ENCODE measurements at places on chromosomes 3 and 15.

GRCh38 chr15:68783226-68784058 lies 37.3 kb downstream of the ANP32A start:
- H3K36me3 ChIP-seq, result peaks cover 58% of the 10 kb centered on the region
- H3K27me3 ChIP-seq, result no peaks in the 10 kb centered on the region
- DNase-seq, result peak; percentile 59

DNA sequence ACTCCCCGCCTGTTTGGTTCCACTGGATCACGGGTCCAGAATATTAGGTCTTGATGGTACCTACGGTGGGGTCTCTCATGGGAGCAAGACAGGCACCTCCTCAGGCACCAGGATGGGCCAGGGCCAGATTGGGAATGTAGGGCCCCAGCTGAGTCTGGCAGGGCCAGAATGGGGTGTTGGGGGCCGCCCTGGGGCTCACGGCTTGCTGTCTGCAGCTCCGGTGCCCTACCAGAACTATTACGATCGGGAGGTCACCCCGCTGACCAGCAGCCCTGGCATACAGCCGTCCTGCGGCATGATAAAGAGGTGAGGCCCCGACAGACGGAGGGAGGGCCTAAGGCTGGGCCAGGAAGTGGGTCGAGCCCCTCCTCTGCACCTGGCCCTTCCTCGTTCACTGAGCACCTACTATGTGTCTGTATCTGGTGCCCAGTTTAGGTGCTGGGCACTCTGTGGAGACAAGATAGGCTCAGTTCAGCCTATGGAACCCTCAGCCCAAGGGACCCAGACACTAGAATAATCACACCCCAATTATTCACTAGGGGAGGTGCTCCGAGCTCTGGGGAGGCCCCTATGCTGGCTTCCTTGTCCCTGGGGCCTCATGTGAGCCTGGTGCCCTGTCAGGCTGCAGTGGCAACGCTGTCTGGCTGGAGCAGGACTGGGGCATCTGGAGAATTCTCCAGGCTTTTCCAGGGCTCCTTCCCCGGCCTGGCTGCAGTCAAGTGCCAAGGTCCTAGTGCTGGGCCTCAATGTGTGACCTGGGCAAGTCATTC lies 37.9 kb downstream of the PSTPIP1 start:
- no peak overlapping the region for H3K27ac ChIP-seq
- peaks cover 11% of the 10 kb centered on the region for H3K36me3 ChIP-seq
- peaks cover 25% of the 10 kb centered on the region for H3K27me3 ChIP-seq
- peaks cover 7% of the 10 kb centered on the region for H3K4me1 ChIP-seq
- no peak for DNase-seq

DNA sequence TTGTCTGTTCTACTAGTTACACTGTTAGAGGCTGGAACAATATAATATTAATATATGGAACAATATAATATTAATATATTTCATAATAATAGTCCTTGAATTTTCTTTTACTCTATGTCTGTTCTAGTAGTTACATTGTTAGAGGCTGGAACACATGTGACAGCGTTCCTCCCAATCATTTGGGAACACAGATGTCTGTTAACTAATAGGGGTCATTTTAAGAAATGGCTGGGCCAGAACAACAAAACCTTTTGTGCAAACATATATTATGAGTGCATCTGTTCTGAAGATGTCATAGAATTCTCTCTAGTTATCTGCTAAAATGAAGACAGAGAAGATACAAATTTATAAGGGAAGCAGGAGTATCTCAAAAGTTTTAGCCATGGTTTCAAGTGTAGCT lies 114.0 kb upstream of the PDZRN3 start:
- no peaks in the 10 kb centered on the region for H3K36me3 ChIP-seq
- H3K27me3 ChIP-seq, result no peaks in the 10 kb centered on the region
- H3K4me1 ChIP-seq, result peaks cover 6% of the 10 kb centered on the region
- no peak overlapping the region for H3K4me3 ChIP-seq
- H3K27ac ChIP-seq, result no peak overlapping the region

DNA sequence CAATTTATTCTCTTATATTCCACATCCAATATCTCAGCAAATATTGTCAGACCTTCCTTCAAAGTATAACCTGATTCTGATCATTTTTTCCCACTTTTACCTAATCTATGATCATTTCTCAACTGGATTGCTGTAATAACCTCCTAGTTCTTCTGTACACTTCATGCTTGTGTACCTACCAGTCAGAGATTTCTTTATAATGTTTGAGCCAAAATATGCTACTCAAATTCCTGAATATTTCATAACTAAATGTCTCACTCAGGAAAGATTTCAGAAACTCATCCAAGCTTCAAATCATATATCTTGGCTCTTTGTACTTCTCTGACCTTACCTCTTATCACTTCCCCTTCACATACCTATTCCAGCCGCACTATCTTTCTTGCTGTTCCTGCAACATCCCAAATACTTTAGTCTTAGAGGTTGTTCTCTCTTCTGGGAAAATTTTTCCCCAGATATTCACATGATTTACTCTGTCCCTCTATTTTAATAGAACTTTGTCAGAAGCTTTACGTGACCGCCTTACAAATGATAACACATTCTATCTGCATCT lies 20.0 kb downstream of the BCHE start:
- H3K36me3 ChIP-seq, result no peaks in the 10 kb centered on the region
- H3K4me1 ChIP-seq, result no peaks in the 10 kb centered on the region
- H3K27ac ChIP-seq, result no peak overlapping the region
- H3K27me3 ChIP-seq, result no peaks in the 10 kb centered on the region
- no peak overlapping the region for H3K4me3 ChIP-seq

Measured in tibial artery (tissue), 4 donors.